ENCODE measurements at places on chromosomes 12 and 14.

GRCh38 chr14:105383083-105383730 lies 15.1 kb upstream of the TEX22 start:
- peak; percentile 8 for DNase-seq

GRCh38 chr12:109797905-109798669 lies 35.1 kb downstream of the TRPV4 start:
- DNase-seq, result no peak

DNA sequence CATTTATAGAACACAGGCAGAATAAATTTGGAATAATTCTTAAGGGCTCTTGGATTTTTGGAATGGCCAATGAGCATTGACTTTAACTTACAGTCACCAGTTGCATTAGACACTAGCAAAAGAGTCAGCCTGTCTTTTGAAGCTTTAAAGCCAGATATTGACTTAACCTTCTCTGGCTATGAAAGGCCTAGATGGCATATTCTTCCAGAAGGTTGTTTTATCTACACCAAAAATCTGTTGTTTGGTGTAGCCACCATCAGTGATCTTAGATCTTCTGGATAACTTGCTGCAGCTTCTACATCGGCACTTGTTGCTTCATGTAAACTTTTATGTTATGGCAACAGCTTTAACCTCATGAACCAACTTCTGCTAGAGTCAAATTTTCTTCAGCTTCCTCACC lies 10.4 kb downstream of the PCNX1 start:
- DNase-seq, result no peak

DNA sequence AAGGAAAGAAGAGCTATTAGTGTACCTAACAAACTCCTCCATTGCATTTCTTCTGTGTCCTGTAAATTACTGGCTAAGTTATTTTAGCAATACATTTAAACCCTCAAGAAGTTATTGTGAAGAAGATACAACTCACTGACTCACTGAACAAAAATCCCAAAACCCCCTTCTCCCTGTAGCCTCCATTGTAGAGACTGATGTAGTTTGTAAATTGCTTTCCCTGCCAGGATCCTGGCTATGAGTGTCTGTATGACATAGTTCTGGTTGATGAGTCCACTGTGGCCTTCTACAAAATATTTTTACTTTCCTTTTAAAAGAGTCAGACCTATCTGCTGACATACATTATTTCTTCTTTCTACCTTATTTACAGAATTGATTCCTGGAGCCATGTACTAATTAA lies 155.6 kb downstream of the SLC6A15 start:
- no peak for DNase-seq

DNA sequence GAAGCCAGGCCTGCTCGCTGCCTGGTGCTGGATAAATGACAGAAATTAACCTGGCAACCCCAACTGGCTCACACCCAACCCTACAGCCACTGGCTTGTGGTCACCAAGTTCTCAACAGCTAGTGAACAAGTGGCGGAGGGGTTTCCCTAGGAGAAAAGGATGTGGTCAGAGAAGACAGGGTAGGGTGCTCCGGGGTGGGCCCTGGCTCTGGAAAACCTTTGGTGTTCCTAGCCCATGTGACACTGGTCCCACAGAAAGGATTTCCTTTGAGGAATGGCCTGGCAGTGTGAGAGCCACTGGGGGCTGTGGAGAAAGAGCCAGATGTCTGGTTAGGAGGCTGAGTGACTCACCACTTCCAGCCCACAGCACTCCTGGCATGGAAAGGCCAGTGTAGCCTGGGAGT lies 8.7 kb downstream of the SYNE3 start:
- DNase-seq, result peak; percentile 78

DNA sequence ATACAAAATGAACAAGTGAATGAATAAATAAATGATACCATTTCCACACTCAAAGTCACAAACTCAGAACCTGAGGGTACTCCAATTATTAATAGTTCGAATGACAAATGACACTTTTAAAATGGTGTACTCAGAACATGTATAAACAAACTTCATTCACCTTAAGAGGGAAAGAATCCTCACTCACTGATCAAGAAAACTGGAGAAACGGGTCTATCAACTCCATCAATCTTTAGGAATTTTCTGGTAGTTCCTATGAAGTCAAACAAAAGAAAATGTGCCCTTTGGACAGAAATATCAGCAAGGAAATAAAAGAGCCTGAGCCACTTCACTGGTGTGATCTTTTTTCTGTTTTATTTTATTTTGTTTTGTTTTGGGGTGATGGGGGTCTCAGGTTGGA lies 5.2 kb upstream of the NRDE2 start:
- no peak for DNase-seq

GRCh38 chr14:105340821-105341733 lies 26.5 kb downstream of the PACS2 start:
- no peak for DNase-seq

- no peak for DNase-seq
Measured at GRCh38 chr12:8648576-8649205, 13.9 kb downstream of the MFAP5 start.

GRCh38 chr14:22602862-22603261 lies 4.8 kb downstream of the ABHD4 start:
- DNase-seq, result no peak

- no peak for DNase-seq
Measured at GRCh38 chr14:79502136-79502750, 709.1 kb downstream of the DIO2 start.

GRCh38 chr12:85076688-85077430 lies 40.7 kb downstream of the LRRIQ1 start:
- no peak for DNase-seq

DNA sequence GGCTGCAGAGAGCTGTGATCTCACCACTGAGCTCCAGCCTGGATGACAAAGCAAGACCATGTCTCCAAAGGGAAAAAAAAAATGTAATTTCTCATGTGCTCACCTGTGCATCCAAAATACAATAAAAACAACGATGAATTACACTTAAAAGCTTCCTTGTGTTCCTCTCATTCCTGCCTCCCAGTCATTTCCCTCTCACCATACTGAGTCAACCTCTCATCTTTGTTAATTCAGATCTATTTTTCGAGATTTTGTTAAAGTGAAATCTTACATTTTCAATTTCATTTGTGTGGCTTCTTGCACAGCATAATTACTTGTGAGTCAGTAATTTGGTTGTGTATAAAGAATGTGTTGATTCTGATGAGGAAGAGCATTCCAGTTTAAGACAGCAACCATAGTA lies 1203.2 kb downstream of the TMEM121 start:
- no peak for DNase-seq

DNA sequence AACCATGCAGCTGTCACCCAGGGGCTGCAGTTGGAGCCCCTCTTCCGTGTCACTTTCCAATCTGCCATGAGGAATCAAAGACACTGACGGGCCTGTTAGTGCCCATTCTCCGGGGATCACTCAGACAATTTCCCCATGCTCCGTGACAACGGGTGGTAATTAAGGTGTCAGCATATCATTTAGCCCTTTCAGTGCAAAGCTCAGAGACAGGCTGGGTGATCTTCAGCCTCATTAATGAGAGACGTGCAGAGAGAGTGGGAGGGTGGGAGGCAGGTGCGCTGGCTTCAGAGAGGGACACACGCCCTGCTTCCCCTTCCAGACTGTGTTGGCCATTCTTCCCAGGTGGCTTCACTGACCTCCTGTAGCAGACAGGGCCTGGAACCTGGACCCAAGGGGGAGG lies 58.7 kb downstream of the MVK start:
- DNase-seq, result no peak

- no peak for DNase-seq
Measured at GRCh38 chr14:61103541-61104339, 122.7 kb downstream of the SLC38A6 start.

DNA sequence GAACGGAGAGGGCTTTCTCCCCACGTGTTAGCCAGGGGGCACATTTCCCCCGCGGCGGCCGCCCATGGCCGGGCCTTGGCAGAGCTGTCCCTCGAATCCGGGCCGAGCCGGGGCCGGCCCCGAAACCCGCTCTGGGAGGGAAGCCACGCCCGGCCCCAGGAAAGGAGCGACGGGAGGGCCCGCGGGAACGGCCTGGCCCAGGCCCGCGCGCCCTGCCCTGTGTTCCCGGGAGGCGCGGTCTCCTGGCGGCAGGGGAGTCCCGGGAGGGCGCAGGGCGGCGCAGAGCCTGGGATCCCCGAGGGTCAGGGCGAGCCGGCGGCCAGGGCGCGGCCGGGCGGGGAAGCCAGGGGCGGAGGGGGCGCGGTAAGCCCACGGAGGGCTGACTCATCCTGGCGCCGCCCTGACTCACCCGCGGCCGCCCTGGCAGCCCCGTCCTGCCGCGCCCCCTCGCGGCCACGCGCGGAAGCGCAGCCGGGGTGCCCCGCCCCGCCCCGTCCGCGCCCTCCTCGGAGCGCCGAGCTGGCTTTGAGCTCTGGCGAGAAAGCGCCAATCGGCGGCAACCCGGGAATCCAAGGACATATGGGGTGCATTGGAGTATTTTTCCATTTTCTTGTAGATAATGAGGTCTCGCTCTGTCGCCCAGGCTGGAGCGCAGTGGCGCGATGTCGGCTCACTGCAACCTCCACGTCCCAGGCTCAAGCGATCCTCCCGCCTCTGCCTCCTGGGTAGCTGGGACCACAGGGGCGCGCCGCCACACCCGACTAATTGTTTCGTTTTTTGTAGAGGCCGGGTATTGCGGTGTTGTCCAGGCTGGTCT lies 31.8 kb upstream of the PLEKHG6 start:
- DNase-seq, result peak; percentile 92

DNA sequence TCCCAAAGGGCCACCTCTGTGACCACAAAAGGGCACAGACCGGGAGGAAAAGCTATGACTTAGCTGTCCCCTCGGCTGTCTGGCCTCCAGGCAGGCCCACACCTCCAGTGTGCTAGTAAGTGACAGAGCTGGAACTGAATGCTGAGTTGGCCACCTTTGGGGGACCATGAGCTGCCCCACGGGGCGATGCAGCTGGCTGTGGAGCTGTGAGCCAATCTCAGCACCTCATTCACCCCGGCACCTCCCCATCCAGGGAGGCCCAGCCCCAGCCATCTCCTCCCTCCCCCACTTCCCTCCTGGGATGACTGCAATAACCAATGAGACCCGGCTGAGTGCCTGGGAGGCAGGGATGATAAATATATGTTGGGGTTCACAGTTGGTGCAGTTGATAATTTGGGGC lies 12.2 kb upstream of the TESC start:
- DNase-seq, result no peak

DNA sequence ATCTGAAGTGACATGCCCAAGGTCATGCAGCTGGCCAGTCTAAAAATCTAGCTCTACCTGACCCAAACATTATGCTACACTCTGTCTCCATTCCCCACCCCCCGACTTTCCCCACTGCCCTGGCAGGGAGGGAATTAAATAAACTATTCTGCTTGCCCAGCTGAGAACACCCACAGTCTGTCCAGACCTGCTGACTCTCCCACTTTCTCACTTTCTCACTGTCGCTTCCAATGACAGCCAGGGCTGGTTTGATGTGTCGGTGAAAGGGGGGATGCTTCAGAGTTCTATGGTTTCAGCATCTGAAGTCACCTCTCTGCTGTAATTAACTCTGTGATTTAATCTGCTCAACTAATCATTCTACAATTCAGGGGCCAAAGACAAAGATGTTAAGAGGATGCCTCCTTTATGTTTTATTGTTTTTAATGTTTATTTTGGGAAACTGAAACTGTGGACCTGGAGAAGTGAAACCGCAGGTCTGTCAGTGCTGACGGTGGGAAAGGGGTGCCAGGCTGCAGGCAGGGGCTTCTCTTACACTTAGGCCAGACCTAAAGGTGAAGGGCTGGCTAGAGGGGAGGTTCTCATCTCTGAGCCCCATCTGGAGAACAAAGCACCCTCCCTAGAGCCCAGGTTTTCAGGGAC lies 8.1 kb upstream of the MSI1 start:
- no peak for DNase-seq

DNA sequence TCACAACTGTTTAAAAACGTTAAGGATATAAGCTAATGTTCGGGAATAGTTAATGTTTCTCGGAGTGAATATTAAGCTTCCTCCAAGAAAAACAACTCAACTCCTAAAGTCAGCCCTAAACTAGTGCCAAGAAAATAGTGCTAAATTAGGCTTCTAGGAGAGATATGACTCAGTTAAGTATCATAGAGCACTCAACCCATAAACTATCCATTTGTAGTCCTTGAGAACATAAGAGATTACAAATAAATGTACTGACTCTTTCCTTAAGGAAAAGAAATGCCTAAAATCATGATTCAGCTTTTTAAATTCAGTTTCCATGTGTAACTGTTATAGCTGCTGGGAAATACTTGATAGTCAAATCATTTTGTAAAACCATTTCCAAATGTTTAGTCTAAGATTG lies 117.1 kb downstream of the HMGA2 start:
- no peak for DNase-seq

DNA sequence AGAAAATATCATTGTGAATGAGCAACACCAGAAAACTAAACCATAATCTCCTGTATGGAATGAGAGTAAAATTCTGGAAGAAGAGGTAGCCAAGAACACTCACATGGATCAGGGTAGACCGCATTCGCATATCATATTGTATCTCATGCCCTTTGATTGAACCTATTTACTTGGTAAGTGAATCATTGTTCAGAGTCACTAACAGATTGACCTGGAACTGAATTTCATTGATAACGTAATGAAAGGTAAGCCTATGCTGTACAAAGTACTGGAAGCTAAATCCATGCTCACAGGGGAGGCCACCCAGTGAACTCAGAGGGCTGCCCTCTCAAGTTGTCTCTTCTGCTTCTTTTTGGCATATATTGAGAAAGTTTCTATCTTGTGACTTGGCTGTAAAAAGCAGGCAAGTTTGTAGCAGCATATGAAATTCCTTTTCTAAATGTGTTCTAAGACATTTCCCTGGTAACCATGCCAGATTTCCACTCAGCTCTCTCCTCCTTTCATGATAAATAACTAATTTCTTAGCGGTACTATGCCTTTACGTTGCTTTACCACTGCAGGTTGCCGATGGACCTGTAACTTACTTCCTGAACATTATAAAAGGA lies 91.4 kb downstream of the PLCZ1 start:
- no peak for DNase-seq

- no peak for DNase-seq
Measured at GRCh38 chr14:79856381-79856780, 354.9 kb downstream of the DIO2 start.

- DNase-seq, result no peak
Measured at GRCh38 chr14:89171168-89171567, 245.9 kb downstream of the FOXN3 start.

- no peak for DNase-seq
Measured at GRCh38 chr14:101362529-101363260, 198.6 kb upstream of the DIO3 start.

- no peak for DNase-seq
Measured at GRCh38 chr14:65588426-65589140, 176.1 kb downstream of the FUT8 start.

DNA sequence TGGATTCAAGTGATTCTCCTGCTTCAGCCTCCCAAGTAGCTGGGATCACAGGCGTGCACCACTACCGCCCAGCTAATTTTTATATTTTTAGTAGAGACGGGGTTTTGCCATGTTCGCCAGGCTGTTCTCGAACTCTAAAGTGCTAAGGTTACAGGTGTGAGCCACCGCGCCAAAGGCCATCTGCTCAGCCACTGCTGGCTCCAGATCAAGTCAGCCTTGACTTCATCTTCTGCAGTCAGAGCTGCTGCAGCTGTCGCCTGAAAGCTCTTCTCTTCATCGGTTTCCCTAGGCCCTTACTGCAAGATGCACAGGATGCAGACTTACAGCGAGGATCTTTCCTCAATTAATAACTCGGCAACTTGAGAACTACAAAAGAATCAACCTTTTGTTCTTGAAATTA lies 66.8 kb downstream of the CLIP1 start:
- DNase-seq, result peak; percentile 18

Measured in BE2C (cell line).